ENCODE measurements at places on chromosomes 7 and 10. TPM values are rescaled to one million over a fixed set of nuclear protein-coding genes. Genes with fewer than 3 reads are reported as not detected.
A peak's percentile ranks its signal among the peaks of the same experiment; 100 is the strongest.

- peak; percentile 83 for DNase-seq
Observed at GRCh38 chr10:17238445-17239291, 10.6 kb downstream of the VIM start.

DNA sequence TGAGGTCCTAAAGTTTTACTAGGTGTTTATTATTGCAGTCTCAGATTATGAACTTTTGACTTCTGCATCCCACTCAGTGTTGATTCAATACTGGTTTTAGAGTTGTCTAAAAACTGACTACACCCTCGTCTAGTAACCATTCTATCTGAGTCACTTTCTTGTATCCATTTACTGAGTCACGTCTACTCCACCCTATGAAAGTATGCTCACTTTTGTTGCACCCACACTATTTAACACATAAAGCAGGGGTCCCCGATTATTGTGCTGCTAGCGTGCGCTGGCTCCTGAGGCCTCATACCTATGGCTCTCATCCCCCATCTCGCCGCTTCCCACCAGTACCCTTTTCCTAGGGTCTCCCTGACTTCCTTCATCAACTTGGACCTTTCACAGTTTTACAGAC lies 2.0 kb downstream of the SAMD9 start:
- peak; percentile 80 for DNase-seq

DNA sequence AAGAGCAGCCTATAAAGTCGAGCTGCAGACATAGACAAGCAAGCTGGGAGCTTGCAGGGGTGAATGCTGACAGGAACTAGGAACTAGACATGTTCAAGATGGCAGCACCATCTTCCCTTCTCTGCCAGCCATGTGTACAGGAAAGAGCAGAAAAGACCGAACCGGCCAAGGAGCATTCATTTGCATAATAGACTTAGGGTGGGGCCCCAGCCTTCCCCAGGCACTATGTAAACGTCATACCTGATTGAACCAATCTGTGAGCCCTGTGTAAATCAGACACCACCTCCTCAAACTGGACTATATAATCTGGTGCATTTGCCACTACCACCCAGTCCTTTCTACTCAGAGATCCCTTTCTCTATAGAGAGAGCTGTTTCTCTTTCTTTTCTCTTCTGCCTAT lies 106.9 kb upstream of the FAM3C start:
- DNase-seq, result no peak

Gene CYP3A5
- total RNA-seq, result 0.05 TPM

GRCh38 chr7:118029826-118030422 lies 154.0 kb upstream of the LSM8 start:
- DNase-seq, result no peak

GRCh38 chr10:9634466-9634865 lies 1383.2 kb upstream of the CELF2 start:
- peak; percentile 2 for DNase-seq

GRCh38 chr10:102646610-102647442 lies 2.5 kb downstream of the TRIM8 start:
- no peak for DNase-seq

Gene GIMAP2
- 6.3 TPM for total RNA-seq
